ENCODE measurements at places on chromosomes 1 and 21.

- no peak for DNase-seq
Measured at GRCh38 chr1:30685796-30686165, 37.6 kb downstream of the MATN1 start.

DNA sequence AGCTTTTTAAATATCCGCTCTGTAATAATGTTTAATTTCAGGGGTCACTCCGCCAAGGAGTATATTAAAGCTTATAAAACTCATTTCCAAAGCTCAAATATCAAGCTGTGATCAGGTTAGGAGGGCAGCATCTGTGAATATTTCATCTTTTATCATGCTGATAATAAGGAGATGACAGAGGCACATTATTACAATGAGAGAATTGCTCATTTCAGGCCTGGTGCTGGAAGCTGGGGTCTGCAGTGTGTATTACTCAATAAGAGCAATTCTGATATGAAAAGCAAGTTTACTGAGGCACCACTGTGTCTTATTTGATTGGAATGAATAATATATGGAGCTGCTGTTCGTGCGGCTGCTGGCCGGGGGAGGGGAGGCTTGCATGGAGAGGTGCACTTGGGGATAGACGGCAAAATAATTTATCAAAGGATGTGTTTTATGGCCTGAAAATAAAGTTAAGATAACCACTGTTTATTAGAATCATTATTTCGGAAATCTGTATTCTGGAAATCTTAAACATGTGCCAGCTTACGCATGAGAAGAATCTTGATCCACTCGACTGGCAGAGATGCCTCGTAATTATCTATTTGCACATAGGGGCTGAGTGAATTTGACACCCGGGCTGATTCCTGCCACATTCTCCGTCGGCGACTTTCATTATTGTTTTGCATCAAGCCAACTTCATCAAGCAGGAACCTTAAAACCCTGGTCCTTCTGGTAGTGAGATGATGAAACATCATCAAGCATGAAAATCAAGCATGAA, 173.2 kb downstream of the RRAGC start:
- DNase-seq: no peak

GRCh38 chr1:195637539-195637938, 970.7 kb downstream of the KCNT2 start:
- no peak for DNase-seq

DNA sequence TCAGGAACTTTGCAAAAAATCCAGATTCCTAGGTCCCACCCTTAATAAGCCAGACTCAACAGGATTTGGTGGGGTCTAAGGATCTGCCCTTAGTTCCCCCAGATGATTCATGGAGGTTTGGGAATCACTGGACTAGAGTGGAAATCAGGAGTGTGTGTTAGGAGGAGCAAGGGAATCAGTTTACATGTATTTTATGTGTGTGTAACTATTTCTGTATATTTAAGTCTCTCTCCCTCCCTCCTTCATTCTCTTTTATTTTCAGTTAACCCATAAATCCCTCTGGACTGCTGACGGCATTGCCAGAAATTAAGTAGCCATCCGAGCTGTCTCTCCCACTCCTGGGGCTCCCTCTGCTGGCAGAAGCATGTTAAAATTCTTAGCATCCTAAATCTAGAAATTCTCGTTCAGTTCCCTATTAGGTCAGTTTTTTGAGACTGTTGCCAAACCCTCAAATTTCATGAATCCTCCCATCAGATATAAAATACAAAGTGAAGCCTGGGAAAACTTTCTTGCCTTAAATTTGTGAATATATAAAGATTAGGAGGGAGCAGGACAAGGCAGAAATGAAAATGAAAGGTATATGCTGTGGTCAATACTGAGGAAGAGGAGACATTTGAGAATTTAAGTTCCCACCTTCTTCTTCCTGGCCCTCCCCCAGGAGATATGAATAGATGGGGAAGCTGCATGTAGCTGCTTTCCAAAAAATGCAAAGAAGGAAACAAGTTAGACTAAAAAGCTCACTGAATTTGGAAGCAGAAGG, 11.7 kb upstream of the HSD11B1 start:
- DNase-seq: peak; percentile 81

DNA sequence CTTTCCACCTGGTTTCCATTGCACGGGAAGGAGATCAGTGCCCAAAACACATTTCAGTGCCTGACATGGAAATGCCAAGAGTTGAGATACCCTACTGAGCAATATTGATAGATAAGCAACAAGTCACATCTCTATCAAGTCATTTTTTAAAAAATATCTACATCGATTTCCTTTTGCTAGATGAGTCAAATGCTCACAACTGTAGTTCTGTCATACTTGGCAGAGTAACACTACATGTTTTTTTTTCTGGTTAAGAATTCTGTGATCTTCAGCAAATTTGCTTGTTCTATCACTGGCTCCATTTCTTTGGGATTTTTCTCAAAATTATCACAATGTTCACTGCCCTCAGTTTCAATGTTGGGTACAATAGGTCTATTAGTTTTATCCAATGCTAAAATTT, 145.4 kb downstream of the ZC3H11B start:
- DNase-seq: no peak

DNA sequence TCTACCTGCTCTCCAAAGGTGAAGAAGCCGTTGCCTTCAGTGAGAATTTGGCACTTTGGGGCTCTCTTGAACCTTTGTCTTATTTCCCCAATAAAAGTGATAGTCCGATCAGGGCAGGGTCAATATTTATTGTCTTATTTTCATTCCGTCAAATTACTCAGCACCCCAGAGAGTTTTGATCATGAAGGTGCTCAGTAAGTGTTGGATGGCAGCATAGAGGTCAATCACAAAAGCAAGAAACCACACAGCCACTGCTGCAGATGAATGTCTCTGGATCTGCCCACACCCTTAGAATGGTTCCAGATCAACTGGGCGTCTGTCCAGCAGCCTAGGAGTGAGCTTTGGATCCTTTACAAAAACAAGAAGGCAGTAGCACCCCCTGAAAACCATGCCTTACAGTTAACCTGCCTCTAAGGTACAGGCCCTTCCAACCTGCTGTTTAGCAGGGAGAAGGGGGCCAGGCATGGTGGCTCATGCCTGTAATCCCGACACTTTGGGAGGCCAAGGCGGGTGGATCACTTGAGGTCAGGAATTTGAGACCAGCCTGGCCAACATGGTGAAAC, 97.3 kb downstream of the PSMG1 start:
- DNase-seq: no peak

DNA sequence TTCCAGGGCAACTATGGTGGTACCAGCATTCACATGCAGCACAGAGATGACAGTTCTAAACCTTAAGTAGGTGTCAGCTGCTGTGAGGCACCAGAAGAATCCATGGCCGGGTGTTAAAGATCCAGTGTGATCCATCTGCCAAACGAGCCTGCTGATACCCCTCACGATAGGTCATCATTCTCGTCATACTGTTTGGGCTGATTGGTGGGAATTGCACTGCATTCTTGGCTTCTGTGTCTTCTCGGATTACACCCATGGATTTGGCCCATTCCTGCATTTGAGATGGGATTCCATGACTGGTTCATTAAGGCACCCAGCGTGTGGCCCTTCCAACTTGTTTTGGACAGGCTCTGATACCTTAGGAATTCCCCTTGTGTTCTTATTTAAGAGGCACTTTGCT, 55.2 kb downstream of the ST6GALNAC3 start:
- DNase-seq: no peak

DNA sequence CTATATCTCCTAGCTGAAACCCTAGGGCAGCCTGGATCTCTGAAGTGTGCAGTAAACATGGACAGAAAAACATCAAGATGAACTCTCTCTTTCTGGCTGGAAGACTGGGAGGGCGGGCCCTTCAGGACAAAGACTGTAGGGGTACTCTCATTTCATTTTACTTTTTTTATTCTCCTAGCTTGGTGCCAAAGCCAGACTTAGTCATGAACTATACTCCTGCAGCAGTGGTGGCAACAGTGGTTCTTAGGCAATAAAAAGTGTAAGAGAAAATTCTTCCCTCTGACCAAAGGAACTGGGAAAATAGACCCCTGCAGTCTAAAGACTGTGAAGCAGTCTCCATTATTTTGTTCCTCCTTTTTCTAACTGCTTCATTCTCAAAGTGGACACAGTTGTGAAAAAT, 213.8 kb upstream of the JUN start:
- DNase-seq: no peak

DNA sequence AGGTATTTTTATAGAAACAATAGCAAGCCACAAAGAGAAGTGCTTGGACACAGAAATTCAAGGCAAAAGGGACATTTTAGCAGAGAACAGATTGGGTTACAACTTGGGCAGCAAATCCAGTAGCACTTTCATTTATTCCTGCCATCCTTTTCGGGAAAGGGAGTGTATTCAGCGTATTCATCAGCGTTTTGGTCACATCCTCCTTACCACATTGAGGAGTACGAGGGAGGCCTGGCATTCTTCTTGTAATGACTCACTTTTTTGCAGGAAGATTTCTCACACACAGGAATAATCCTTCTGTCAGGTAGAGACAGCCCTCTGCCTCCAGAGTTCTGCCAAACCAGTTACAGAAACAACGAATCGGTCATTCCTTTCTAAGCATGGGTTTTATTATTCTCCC, 18.1 kb upstream of the FAM78B start:
- DNase-seq: no peak

DNA sequence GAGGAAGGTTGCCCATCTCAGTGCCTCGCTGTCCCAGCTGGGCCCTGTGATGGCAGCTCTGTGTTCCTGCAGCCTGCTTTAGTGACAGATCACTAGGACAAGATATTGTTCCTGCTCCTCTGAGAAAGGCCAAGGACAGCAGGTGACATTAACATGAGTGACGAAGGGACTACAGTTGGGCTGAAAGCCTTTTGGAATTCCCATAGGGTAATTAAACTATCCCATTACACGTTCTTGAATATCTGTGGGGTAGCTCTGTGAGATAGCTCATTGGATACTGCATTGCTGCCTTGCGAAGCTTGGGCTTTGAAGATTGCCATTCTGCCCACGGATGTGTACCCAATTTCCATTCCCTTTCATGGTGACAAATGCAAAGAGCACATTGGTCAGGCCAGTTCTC, 78.2 kb upstream of the COA6 start:
- no peak for DNase-seq

DNA sequence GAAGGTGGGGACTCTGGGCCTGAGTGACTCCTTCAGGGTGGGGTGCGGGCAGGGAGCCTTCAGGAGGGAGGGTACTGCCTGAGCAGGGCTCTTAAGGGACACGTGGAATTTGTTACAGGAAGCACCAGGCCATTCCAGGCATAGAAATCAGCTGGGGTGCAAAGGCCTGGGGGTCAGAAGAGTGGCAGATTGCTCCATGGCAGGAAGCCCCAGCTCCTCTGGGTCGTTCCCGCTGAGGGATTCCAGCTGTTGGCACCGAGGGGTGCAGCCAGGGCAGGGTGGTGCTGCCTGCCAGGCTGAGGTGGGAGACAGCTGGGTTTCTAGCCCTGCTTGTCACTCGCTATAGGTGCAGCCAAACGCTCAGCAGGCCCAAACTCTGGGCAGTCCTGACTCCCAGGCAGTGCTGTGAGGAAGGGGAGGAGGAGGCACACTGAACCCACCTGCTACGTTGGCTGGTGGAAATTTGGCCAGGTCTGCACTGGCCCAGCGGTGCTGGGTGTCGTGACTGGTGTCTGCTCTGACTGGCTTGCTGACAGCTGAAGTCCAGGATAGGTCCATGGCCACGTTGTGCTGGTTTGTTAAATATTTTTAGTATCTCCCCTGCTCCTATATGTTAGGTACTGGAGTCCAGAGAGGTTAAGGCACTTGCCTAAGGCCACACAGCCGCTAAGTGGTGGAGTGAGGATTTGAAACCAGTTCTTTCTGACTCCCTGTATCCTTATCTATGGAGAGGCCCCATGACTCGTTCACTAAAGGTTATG, 19.3 kb downstream of the TNFRSF1B start:
- no peak for DNase-seq

GRCh38 chr1:54009406-54009805, 8.6 kb downstream of the LDLRAD1 start:
- DNase-seq: no peak

- DNase-seq: peak; percentile 29
Measured at GRCh38 chr1:147080671-147081394, 91.4 kb downstream of the PRKAB2 start.

DNA sequence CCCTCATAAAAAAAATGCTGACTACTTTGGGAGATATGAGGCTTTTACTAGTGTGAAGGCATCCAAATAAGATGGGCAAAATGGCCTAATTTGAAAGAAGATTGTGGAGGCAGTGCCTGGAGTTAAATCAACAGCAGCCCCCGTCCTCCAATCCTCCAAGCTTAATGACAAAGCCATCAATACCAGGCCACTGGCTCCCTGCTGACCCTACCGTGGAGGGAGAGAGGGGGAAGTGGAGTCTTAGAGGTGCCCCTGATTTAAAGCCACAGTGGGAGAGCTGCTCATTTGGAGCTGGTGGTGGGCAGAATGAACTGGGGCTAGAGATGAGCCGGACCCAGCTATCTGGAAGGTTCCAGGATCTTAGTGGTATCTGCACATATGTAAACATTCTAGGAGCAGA, 24.3 kb upstream of the KNCN start:
- DNase-seq: no peak

DNA sequence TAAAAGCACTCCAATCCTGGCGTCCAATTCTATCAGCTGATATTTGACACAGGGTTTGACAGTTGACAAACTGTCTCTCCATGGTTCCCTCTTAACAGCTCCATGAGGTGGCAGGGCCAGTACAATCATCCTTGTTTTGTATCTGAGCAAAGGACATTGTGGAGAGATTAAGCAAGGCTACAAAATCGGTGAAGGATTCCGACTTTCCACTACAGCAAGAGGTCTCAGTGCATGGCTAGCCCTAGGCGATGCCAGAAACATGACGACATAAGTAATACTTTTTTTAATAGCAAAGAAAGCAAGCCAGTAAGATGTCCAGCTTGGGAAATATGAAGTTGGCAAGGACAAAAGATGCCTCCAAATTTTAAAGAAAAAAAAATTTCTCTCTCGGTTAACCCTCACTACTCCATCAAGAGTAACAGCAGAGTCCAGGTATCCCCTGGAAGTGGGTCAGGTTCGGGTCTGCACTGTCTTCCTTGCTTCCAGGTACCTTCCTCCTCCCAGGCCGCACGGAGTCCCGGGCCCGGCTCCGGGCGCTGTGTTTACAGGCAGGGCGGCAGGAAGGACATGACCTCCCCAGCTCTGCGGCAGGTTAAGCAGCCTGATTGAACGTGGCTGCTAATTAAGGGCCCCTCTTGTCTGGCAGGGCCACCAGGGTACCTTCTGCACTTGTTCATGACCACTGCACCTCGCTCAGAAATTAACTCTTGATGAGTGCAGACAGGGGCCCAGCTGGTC, 106.1 kb downstream of the SIM2 start:
- no peak for DNase-seq

DNA sequence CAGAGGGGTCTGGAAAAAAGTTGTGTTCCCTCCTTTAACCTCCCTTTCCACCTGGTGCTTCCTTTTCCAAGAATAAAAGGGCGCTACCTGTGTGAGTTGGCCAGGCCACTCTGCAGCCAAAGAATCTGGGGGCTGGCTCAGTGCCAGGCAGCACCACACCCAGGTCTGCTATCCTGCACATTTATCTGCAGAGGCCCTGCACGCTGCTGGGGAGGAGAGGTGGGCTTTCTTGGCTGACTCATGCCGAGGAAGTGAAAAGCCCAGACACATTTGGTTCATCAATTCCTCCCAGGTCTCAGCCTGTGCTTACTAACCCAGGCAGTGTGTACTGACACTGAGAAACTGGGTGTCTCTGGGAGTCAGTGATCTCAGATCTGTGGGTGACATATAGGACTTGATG, 79.8 kb upstream of the F3 start:
- DNase-seq: no peak

- peak; percentile 59 for DNase-seq
Measured at GRCh38 chr1:227318016-227318852, at the start of gene CDC42BPA. Gene CDC42BPA (minus strand): TSS chr1:227318492. CDS start chr1:227317182, 1,310 bp downstream.

- DNase-seq: no peak
Measured at GRCh38 chr1:243495442-243496186, 239.8 kb downstream of the SDCCAG8 start.
